NCI-H510A treated with DMSO at 0.1 percent for 48 hours (cell line): ENCODE measurements at places on chromosomes 12 and 14.

GRCh38 chr14:38042322-38042721, 165.4 kb upstream of the SSTR1 start:
- DNase-seq = no peak

DNA sequence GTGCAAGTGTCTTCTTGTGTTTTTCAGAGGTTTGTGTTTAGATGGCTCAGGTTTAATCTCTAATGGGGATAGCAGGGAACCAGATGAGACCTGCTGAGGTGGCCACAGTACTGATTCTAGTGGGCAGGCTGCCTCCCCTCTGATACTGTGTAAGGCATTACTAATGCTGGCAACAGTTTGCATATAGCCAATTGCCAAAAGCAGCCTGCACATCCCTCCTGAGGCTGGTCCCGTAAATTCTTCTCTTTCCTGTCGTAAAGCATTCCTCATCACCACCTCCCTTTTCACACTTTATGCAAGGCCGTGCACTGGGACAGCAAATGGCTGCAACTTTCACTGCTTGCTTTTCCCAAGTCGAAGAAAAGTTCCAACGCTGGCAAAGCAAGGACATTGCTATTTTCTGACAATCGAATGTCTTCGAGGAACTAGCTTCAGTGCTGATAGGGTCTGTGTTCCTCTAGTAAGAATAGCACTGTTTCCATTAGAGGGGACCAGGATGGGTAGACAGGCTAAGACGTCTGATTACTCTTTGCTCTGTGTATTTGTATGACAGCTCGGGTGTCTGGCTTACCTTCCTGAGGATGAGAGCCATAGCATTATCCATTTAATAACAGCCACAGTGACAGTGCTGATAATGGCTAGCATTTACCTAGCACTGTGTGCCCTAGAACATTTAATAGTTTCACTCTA, 178.2 kb upstream of the HIF1A start:
- DNase-seq = no peak

- DNase-seq = no peak
Observed at GRCh38 chr12:50104417-50105366, 884 bp downstream of the GPD1 start.

GRCh38 chr12:38110026-38110699, 206.4 kb upstream of the ALG10B start:
- DNase-seq = no peak

GRCh38 chr14:94113908-94114588, 3.5 kb downstream of the IFI27 start:
- no peak for DNase-seq
